HuH-7.5 (cell line): ENCODE measurements at places on chromosomes 7 and 10.

GRCh38 chr7:29300026-29300480 is 105.5 kb downstream of the CHN2 start:
- no peak for DNase-seq

- no peak for DNase-seq
These were observed 94.2 kb downstream of the INSYN2A start for GRCh38 chr10:127102176-127102575.

GRCh38 chr10:76497666-76498065 is 1066.2 kb downstream of the LRMDA start:
- no peak for DNase-seq

GRCh38 chr7:16416289-16417282 is 4.8 kb downstream of the CRPPA start:
- DNase-seq = no peak

GRCh38 chr10:21195252-21195651 is 298.1 kb upstream of the NEBL start:
- DNase-seq = no peak

DNA sequence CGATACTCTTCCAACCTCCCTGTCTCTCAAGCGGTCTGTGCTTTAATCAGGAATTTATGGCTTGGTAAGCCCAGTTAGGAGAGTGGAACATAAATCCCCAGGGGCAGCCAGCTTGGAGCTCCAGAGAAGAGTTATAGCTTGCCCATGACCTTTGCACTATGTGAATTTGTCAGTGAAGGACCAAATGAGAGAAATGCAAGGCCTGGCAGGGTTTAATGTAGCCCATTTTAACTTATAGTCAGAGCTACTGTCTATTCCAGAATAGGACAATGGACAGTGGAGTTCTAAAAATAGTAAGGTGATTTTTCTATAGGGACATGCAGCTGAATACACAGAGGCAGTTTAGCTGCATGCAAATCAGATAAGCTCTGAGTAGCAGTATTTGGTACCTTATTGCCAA is 142.6 kb upstream of the CAV2 start:
- DNase-seq = no peak

DNA sequence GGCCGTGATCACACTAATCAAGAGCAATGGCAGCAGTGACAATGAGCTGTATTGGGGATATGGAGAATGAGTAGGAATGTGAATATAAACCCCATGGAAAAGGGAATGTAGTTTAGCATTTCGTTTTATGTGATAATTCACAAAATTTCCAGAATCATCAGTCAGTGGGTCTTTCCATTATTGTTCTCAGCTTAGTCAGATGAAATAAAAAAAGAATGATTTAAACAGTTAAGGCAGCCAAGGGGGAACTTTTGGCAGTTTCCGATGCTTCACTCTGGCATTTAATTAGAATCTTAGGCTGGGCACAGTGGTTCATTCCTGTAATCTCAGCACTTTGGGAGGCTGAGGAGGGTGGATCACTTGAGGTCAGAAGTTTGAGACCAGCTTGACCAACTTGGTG is 86.6 kb downstream of the PRTFDC1 start:
- DNase-seq = no peak

- no peak for DNase-seq
These were observed 431.2 kb upstream of the AUTS2 start for GRCh38 chr7:69166979-69167516.

DNA sequence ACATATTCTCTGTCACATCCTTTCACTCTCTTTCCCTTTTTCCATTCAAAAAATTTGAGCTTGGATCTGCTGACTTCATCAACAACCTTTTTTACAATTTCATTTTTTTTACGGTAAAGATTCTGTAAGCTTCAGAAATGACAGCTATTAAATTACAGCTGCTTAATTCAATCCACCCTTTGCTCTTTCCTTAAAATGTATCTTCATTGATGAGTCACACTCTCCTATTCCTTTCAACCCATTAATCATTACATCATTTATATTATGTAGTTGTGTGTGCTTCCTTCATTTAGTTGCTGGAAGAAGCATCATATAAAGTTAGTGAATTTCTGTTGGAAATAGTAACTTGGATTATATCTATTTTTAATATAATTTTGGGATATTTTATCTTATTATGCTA is 67.1 kb upstream of the MAGI2 start:
- DNase-seq = no peak

GRCh38 chr7:1806354-1806753 is 136.3 kb downstream of the ELFN1 start:
- DNase-seq = no peak

DNA sequence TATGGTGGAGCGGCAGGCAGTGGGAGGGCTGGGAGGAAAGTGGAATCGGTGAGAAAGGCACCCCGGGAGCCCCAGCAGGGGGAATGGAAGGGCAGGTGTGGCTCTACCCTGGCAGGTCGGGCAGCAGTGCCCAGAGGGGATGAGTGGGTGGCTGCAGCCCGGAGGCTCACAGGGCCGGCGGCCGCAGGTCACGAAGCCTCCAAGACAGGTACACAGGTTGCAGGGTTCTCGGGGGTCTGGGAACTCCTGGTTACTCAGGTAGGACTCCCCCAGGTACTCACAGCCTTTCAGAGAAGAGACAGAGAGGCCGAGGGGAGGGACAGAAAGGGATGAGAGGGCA is 21.8 kb downstream of the KCP start:
- no peak for DNase-seq
